ENCODE measurements at places on chromosomes 4 and X. TPM values are rescaled to one million over a fixed set of nuclear protein-coding genes. Genes with fewer than 3 reads are reported as not detected.

DNA sequence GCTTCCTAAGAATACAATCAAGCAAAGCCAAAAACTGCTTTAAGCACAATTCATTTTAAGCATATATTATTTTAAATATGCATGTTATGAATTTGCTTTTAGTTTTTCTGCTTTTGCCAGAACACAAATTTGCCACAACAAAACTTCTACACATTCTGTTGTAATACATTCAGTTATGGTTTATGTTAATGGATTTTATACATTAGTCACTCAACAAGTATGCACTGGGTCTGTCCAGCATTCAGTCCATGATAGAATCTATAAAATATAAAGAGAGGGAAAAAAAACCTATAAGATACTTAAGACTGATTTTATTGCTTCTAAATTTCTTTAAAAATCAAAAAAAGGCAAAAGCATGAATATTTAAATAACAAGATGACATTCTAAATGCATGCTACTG is 22.2 kb downstream of the IQCM start:
- no peak for DNase-seq

- peak; percentile 20 for DNase-seq
Observed at GRCh38 chrX:37993837-37994619, 12.3 kb upstream of the SYTL5 start.

GRCh38 chr4:72969976-72970375 is 99.5 kb downstream of the COX18 start:
- peak; percentile 36 for DNase-seq

The ZNF718 gene
- 13.1 TPM for polyA plus RNA-seq

The BST1 gene
- polyA plus RNA-seq = 3.9 TPM

- DNase-seq = no peak
Observed at GRCh38 chr4:40737879-40738278, 11.9 kb upstream of the NSUN7 start.

GRCh38 chr4:2290974-2291704 is 29.2 kb upstream of the MXD4 start:
- no peak for DNase-seq

- no peak for DNase-seq
Observed at GRCh38 chr4:112473985-112474384, 42.0 kb downstream of the NEUROG2 start.

The VGLL1 gene
- polyA plus RNA-seq = 8.4 TPM

Measured in right lung (tissue), 10 donors.